Glutamatergic neuron (in vitro differentiated cells): ENCODE measurements at places on chromosomes 1 and 21.

DNA sequence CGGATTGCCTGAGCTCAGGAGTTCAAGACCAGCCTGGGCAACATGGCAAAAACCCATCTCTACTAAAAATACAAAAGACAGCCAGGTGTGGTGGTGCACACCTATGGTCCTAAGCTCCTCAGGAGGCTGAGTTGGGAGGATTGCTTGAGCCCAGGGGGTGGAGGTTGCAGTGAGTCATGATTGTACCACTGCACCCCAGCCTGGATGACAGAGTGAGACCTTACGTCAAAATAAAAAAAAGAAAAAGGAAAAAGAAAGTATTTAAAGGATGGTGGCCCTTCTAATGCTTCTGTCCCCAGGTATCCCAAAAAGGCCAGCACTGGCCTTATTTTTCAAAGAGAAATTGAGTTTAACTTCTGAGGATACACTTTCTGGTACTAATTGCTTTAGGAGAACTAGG lies 1.7 kb downstream of the IKBKE start:
- no peak for DNase-seq

GRCh38 chr1:110888049-110888448 lies 15.1 kb downstream of the CD53 start:
- no peak for DNase-seq

GRCh38 chr1:6757719-6758435 lies 27.4 kb upstream of the CAMTA1 start:
- no peak for DNase-seq

- DNase-seq: no peak
Observed at GRCh38 chr1:162072740-162073139, 3.2 kb downstream of the NOS1AP start.

DNA sequence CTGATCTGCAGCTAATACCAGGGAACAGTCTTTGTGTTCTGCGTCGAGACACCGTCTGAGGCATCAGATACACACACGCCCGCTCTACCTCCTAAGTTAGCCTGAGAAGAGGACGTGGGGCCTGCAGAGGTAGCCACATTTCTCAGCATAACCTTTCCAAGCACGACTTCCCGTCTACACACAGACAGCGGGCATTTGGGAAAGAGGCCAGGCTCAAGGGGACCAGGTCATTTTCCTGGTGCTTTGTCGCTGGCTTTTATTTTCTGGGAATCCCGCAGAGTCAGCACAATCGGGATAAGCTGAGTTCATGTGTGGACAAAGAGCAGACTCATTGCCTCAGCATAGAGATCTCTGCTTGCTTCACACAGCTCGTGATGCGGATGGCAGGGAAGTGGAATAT lies 72.5 kb upstream of the SMYD2 start:
- DNase-seq: no peak
